Hematopoietic multipotent progenitor cell treated with erythropoietin and hydrocortisone succinate and interleukin-3 and kit ligand, for 6 days (in vitro differentiated cells): ENCODE measurements at places on chromosomes 6 and 20.

GRCh38 chr20:43915211-43916072 lies 790 bp downstream of the TOX2 start:
- DNase-seq, result no peak

- DNase-seq, result peak; percentile 91
Measured at GRCh38 chr6:149140137-149140909, 177.2 kb upstream of the TAB2 start.

DNA sequence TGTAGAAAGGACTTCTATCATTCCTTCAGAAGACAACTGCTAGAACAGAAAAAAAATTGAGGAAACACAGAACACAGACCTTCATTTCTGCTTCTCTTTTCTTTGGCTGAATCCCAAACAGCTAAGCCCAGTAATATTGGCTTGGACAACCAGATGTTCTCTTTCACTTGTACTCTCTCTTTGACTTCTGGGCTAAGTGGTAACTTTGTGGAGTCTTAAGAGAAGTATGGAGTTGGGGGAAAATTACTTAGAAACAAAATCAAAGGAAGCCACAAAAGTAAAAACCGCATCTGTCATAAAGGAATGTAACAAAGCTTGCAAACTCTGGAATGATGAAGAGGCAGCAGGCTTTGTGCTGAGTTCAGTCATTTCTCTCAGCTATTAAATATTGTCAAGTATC lies 587.5 kb downstream of the CBLN4 start:
- no peak for DNase-seq

DNA sequence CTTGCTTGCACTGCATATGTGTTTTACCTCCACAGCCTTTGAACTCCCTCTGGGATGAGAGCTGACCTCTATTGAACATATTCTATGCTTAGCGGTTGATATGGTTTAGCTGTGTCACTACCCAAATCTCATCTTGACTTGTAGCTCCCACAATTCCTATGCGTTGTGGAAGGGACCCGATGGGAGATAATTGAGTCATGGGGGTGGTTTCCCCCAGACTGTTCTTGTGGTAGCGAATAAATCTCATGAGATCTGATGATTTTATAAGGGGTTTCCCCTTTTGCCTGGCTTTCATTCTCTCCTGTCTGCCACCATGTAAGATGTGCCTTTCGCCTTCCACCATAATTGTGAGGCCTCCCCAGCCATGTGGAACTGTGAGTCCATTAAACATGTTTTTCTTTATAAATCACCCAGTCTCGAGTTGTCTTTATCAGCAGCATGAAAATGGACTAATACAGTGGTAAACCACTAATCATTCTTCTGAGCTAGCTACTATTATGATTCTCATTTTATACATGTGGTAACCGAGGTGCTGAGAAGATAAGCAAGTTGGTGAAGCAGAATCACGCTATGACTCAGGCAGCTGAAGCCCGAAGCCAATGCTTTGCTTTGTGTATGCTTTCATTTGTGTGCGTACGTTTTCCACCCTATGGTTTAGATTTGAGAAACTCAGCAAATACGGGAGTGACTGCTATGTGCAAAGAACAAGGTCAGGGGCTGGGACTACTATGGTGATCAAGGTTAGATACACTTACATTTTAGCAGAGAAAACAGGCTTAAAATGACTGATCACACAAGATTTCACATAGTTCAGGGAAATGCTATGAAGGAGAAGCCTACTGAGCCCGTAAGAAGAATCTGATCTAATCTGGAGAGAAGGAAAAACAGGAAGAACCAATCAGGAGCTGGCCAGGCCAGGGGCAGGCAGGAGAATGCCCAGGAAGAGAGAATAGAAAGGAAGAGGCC lies 363.5 kb downstream of the ESR1 start:
- peak; percentile 70 for DNase-seq

- no peak for DNase-seq
Measured at GRCh38 chr6:39209911-39210310, 19.4 kb downstream of the KCNK5 start.

GRCh38 chr6:111441678-111442243 lies 41.3 kb downstream of the REV3L start:
- peak; percentile 41 for DNase-seq

GRCh38 chr20:25546048-25546447 lies 39.3 kb downstream of the NINL start:
- no peak for DNase-seq
